Stimulated activated CD8-positive, alpha-beta memory T cell treated with anti-CD3 and anti-CD28 coated beads, Interleukin-4, amount 100 ng/mL, for 1 hour (primary cell): ENCODE measurements at places on chromosomes 5 and 9.

- DNase-seq: no peak
Observed at GRCh38 chr9:131757549-131757948, 17.7 kb upstream of the RAPGEF1 start.

- DNase-seq: no peak
Observed at GRCh38 chr5:155416765-155417164, 403.2 kb downstream of the KIF4B start.

DNA sequence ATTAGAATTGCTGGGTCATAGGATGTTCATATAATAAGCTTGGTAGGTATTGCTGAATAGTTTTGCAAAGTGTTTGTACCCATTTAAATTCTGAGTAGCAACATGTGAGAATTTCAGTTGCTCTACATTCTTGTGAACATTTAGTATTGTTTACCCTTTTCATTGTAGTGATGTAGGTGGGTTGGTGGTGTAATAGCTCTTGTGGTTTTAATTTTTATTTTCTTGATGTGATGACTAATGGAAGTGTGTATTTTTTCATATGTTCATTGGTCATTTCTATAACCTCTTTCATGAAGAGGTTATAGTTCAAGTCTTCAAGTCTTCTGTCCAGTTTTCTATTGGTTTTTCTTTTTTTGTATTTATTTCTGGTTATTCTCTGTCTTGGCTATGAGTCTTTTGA lies 34.4 kb downstream of the RASA1 start:
- no peak for DNase-seq

GRCh38 chr5:172640139-172640538 lies 924 bp upstream of the NEURL1B start:
- no peak for DNase-seq

DNA sequence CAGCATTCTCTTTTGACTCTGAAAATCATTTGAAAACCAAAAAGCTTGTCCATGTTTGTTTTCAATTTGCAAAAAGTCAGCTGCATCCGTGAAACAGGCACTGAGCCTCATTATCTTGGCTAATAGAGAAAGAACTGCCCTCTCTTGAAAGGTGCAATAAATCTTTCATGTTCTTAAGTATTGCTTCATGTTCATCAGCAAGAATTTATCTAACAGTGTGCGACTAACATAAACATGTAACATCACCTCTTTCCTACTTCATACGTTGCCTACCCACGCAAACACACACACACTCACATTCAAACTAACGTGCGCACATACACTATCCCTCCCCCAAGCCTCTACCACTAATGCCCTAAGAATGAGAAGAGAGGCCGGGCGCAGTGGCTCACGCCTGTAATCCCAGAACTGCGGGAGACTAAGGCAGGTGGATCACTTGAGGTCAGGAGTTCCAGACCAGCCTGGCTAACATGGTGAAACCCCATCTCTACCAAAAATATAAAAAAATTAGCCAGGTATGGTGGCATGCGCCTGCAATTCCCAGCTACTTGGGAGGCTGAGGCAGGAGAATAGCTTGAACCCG lies 629.7 kb upstream of the ZNF608 start:
- no peak for DNase-seq

DNA sequence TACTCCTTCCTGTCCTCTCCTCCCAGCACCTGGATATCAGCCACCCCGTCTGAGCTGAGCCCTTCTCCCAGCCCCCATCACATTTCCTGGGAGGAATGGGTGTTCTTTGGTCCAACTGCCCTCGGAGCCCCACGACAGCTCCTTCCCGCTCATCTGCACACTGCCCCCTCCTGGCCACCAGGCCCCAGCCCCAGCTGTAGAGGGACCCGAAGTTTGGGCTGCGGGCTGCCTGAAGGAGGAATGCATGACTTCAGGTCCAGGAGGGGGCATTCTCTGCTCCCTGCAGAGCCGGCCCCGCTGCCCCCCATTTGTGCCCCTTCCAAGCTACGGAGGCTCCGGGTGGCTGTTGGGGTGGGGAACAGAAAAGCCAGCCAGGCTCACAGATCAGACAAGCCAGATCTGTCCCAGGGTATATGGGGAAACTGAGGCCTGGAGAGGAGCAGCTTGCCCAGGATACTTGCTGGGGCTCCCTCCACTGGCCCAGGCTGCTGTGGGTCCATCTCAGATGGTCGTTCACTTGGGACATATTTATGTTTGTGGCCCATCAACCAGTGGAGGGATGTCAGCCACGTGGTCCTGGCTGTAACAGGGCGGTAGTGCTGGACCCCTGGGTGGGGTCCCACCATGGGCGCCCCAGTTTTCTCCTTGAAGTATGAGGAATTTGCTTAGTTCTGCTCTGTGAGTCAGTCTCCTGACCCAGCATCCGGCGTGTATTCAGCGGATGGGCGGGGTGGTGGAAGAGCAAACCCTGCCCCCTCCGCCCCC lies 33.1 kb downstream of the DAB2IP start:
- DNase-seq: no peak

DNA sequence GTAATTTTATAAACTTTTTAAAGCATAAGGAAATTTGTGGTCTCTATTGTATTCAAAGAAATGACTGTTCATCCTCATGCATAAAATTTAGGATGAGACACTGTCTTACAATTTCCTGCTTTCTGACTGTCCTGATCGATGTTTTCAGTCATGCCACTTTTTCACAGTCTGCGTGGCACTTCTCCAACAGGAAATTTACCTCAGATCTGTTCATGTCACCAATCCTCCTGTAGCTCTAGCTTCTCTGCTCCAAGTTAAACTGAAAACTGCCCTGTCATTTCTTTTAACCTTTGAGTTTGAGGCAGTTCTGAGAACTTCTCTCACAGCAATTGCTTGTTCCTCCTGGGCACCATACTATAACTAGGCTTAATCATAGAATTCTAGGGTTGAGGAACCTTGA lies 455.1 kb downstream of the EFNA5 start:
- no peak for DNase-seq

GRCh38 chr5:153352685-153353219 lies 137.7 kb upstream of the GRIA1 start:
- DNase-seq: no peak

DNA sequence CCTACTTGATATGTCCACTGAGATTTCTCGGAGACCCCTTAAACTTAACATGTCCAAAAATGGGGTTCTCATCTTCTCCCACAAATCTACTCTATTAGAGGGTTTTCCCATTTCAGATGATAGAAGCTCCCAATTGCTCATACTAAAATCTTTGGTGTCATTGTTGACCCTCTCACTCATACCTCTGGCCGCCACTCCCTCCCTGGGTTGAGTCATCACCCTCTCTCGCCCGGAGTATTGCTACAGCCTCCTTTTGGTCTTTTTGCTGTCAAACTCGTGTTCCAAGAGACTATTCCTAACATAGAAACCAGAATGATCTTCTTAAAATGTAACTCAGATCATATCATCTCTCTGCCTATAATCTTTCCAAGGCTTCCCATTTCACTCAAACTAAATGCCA lies 91.0 kb upstream of the GNAQ start:
- no peak for DNase-seq

DNA sequence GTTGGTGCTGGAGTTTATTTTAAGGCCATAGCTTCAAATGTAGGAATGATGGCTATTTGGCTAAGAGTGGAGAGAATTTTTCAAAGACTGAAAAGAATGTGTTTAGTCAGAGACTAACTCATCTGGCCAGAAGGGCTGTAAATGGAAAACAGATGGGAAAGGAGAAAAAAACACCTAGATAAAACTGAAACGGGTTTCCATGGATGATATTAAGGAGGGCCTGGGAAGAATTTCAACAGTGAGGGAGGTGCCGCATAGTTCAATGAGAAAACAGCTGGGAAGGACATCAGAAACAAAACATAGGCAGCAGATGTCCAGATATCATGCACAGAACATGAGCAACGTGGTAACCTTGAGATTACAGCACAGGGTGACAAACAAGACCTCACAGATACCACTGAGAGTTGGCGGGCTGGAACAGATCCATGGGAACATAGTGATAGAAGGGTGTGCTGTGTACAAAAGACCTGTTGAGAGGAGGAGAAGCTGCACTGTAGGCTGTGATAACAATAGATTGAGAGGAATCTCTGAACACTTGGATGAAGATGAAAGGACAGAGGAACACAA lies 31.2 kb upstream of the RAD23B start:
- DNase-seq: no peak
